ENCODE measurements at places on chromosomes 5 and 9. TPM values are rescaled to one million over a fixed set of nuclear protein-coding genes. Genes with fewer than 3 reads are reported as not detected.

Gene CYFIP2
- 24.8 TPM for total RNA-seq

Gene CIZ1
- 31.0 TPM for total RNA-seq

DNA sequence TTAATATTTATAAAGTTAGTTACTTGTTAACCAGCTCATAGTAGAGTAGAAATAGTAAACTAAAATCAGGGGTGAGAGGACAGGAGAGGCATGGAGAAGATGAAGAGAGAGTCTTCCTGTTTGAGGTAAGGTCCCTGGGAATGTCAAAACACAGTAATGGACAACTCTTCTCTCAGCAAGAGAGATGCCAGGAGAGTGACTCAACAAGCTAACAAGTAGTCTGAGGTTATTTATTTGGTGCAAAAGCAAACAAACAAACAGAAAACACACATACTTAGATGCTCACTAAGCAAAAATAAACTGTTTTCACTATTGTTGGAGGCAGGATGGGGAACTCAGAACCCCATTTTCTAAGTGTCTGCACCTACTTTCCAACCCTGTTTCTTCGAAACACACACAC, 333.2 kb upstream of the RFX3 start:
- no peak for DNase-seq
- H3K4me1 ChIP-seq, result no peaks in the 10 kb centered on the region
- no peaks in the 10 kb centered on the region for H3K27me3 ChIP-seq

GRCh38 chr9:124941679-124942561, 1.0 kb upstream of the GOLGA1 start:
- peak; percentile 68 for DNase-seq
- no peaks in the 10 kb centered on the region for H3K27me3 ChIP-seq
- no peaks in the 10 kb centered on the region for H3K36me3 ChIP-seq
- H3K4me1 ChIP-seq, result peaks cover 5% of the 10 kb centered on the region
- peak overlapping the region; percentile 75 for H3K4me3 ChIP-seq

Gene TAF11L9
- not detected for total RNA-seq

Gene COL23A1
- total RNA-seq, result 5.1 TPM

- peaks cover 4% of the 10 kb centered on the region for H3K4me1 ChIP-seq
- no peaks in the 10 kb centered on the region for H3K27me3 ChIP-seq
- no peaks in the 10 kb centered on the region for H3K36me3 ChIP-seq
- no peak overlapping the region for H3K4me3 ChIP-seq
- DNase-seq, result no peak
These were observed 180.4 kb downstream of the MLLT3 start for GRCh38 chr9:20441711-20442423.

Gene TTC23L
- 0.07 TPM for total RNA-seq

- no peak overlapping the region for H3K4me3 ChIP-seq
- no peaks in the 10 kb centered on the region for H3K36me3 ChIP-seq
- no peak overlapping the region for H3K27ac ChIP-seq
- no peak for DNase-seq
- H3K4me1 ChIP-seq, result no peaks in the 10 kb centered on the region
These were observed 73.1 kb downstream of the TRPM3 start for GRCh38 chr9:71048280-71048679.

GRCh38 chr9:97706246-97706645, 9.1 kb upstream of the XPA start:
- DNase-seq, result no peak
- H3K4me1 ChIP-seq, result peaks cover 11% of the 10 kb centered on the region
- H3K36me3 ChIP-seq, result no peaks in the 10 kb centered on the region
- H3K27ac ChIP-seq, result no peak overlapping the region
- no peaks in the 10 kb centered on the region for H3K27me3 ChIP-seq
- no peak overlapping the region for H3K4me3 ChIP-seq

- no peaks in the 10 kb centered on the region for H3K27me3 ChIP-seq
- no peak overlapping the region for H3K4me3 ChIP-seq
- peak; percentile 5 for DNase-seq
These were observed 8.6 kb downstream of the SLC45A2 start for GRCh38 chr5:33975852-33976251.

GRCh38 chr9:135076876-135077430, 10.5 kb upstream of the OLFM1 start:
- no peaks in the 10 kb centered on the region for H3K36me3 ChIP-seq
- no peak overlapping the region for H3K4me3 ChIP-seq
- no peak for DNase-seq
- no peak overlapping the region for H3K27ac ChIP-seq
- peaks cover 48% of the 10 kb centered on the region for H3K27me3 ChIP-seq

Gene FOXD1
- total RNA-seq, result 0.33 TPM

Gene INIP
- total RNA-seq, result 37.4 TPM

Gene SLC4A9
- not detected for total RNA-seq

Gene ELL2
- 56.0 TPM for total RNA-seq

DNA sequence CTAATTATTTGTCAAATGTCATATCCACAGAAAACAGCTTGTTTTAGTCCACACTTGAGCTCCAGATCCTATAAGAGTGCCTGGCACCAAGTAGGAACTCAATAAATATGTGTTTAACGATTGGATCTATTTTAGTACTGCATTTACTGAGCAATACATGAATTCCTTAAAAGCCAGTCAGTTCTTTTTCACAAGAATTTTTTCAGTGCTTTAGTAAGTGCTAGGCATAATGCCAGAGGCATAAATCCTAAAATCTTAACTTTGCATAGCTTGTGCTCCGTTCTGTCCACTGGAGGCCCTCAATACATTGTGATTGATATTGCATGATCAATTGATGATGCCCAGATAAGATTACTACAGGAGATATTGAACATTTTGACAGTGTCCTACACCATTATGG, 67.3 kb upstream of the PCSK5 start:
- no peak for DNase-seq
- H3K4me3 ChIP-seq, result no peak overlapping the region
- no peaks in the 10 kb centered on the region for H3K27me3 ChIP-seq
- H3K36me3 ChIP-seq, result no peaks in the 10 kb centered on the region
- H3K27ac ChIP-seq, result no peak overlapping the region

- no peaks in the 10 kb centered on the region for H3K36me3 ChIP-seq
- H3K27me3 ChIP-seq, result no peaks in the 10 kb centered on the region
- H3K4me1 ChIP-seq, result no peaks in the 10 kb centered on the region
- no peak overlapping the region for H3K4me3 ChIP-seq
These were observed 433.7 kb upstream of the ACO1 start for GRCh38 chr9:31950756-31951155.

GRCh38 chr5:36272136-36272690, 29.5 kb downstream of the RANBP3L start:
- H3K27me3 ChIP-seq, result no peaks in the 10 kb centered on the region
- no peaks in the 10 kb centered on the region for H3K4me1 ChIP-seq
- H3K4me3 ChIP-seq, result no peak overlapping the region
- H3K27ac ChIP-seq, result no peak overlapping the region
- H3K36me3 ChIP-seq, result no peaks in the 10 kb centered on the region

GRCh38 chr9:115849679-115850412, 303.7 kb upstream of the PAPPA start:
- H3K36me3 ChIP-seq, result no peaks in the 10 kb centered on the region
- no peaks in the 10 kb centered on the region for H3K4me1 ChIP-seq
- H3K4me3 ChIP-seq, result no peak overlapping the region
- no peaks in the 10 kb centered on the region for H3K27me3 ChIP-seq
- H3K27ac ChIP-seq, result no peak overlapping the region
- DNase-seq, result no peak

Gene ZNF658
- 2.4 TPM for total RNA-seq

Gene HAVCR1
- 9.5 TPM for total RNA-seq

DNA sequence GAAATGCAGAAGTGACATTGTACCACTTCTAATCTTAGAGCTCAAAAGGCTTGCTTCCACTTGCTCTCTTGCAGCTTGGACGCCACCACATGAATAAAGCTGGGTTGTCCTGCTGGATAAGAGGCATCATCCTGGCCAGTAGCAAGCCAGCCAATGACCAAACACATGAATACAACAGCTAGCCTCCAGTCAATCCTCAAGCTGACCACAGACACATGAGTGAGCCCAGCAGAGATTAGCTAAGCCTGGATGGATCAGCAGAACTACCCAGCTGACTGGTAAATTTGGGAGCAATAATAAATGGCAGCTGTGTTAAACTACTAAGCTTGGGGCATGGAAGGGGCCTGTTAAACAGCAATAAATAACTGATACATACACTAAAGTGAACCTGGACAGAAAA, 121.1 kb upstream of the SLC12A2 start:
- no peak overlapping the region for H3K27ac ChIP-seq
- no peaks in the 10 kb centered on the region for H3K36me3 ChIP-seq
- H3K27me3 ChIP-seq, result no peaks in the 10 kb centered on the region
- DNase-seq, result no peak
- peaks cover 22% of the 10 kb centered on the region for H3K4me1 ChIP-seq

- H3K36me3 ChIP-seq, result no peaks in the 10 kb centered on the region
- no peaks in the 10 kb centered on the region for H3K4me1 ChIP-seq
- H3K27me3 ChIP-seq, result no peaks in the 10 kb centered on the region
- DNase-seq, result no peak
- H3K27ac ChIP-seq, result no peak overlapping the region
These were observed 49.9 kb upstream of the NRARP start for GRCh38 chr9:137351781-137352501.

GRCh38 chr5:95644351-95645042, 2.1 kb upstream of the RFESD start:
- no peaks in the 10 kb centered on the region for H3K36me3 ChIP-seq
- no peaks in the 10 kb centered on the region for H3K27me3 ChIP-seq
- no peak overlapping the region for H3K4me3 ChIP-seq

GRCh38 chr5:181133610-181134231, 2.8 kb upstream of the OR2V1 start:
- DNase-seq, result peak; percentile 26
- peaks cover 9% of the 10 kb centered on the region for H3K27me3 ChIP-seq
- no peaks in the 10 kb centered on the region for H3K36me3 ChIP-seq
- H3K27ac ChIP-seq, result no peak overlapping the region

Gene PCDHGA8
- total RNA-seq, result 1.5 TPM

Gene POLR3G
- 3.5 TPM for total RNA-seq

Gene HBEGF
- 8.3 TPM for total RNA-seq

GRCh38 chr5:66859526-66859925, 263.3 kb downstream of the MAST4 start:
- DNase-seq, result no peak
- H3K27ac ChIP-seq, result no peak overlapping the region
- H3K4me1 ChIP-seq, result no peaks in the 10 kb centered on the region
- H3K36me3 ChIP-seq, result no peaks in the 10 kb centered on the region
- no peak overlapping the region for H3K4me3 ChIP-seq
- no peaks in the 10 kb centered on the region for H3K27me3 ChIP-seq

- H3K4me1 ChIP-seq, result no peaks in the 10 kb centered on the region
- DNase-seq, result peak; percentile 88
- H3K27me3 ChIP-seq, result no peaks in the 10 kb centered on the region
- H3K4me3 ChIP-seq, result no peak overlapping the region
- no peaks in the 10 kb centered on the region for H3K36me3 ChIP-seq
These were observed 473 bp downstream of the IRGM start for GRCh38 chr5:150846654-150847333.
